SJSA1 (cell line): ENCODE measurements at places on chromosomes 1 and 21. TPM values are rescaled to one million over a fixed set of nuclear protein-coding genes. Genes with fewer than 3 reads are reported as not detected.

DNA sequence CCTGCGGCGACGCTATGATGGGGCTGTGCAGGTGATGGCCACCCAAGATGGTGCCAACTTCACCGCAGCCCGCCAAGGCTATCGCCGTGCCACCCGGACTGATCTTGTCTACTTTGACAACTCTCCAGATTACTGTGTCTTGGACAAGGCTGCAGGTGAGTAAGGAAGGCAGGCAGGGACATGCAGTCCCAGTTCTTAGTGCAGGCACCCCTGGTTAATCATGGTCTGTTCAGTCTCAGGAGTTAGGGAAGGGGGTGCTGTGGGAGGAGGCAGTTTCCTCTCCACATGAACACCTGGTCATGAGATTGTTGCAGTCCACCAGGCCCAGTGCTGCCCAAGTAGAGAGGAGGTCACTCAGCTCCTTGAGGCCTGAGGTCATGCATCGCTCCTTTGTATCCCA is 8.5 kb downstream of the WNT2B start:
- no peak for DNase-seq

GRCh38 chr21:28485301-28486022 is 507.2 kb downstream of the LTN1 start:
- DNase-seq: no peak

- no peak for DNase-seq
Measured at GRCh38 chr1:85027242-85027983, 20.9 kb downstream of the MCOLN3 start.

GRCh38 chr1:199313444-199313843 is 674.6 kb downstream of the PTPRC start:
- DNase-seq: no peak

GRCh38 chr1:24477309-24477708 is 25.3 kb upstream of the RCAN3 start:
- no peak for DNase-seq

DNA sequence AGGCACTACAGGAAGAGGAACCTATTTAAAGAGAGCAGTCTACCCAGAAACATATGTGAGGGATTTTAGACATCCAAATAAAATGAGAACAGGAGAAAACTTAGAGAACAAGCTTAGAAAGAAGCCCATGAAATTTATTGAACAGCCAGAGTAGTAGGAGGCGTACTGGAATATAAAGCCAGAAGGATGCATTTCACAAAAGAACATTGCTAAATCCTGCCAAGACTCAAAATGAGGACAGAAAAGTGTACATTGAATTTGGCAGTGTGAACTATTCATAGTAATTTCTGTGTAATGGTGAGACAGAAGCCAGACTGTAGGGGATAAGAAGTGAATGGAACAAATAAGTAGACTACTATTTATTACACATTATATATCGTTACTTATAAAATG is 22.5 kb downstream of the CEPT1 start:
- DNase-seq: no peak

- no peak for DNase-seq
Measured at GRCh38 chr1:206816390-206817287, 44.3 kb upstream of the IL10 start.

DNA sequence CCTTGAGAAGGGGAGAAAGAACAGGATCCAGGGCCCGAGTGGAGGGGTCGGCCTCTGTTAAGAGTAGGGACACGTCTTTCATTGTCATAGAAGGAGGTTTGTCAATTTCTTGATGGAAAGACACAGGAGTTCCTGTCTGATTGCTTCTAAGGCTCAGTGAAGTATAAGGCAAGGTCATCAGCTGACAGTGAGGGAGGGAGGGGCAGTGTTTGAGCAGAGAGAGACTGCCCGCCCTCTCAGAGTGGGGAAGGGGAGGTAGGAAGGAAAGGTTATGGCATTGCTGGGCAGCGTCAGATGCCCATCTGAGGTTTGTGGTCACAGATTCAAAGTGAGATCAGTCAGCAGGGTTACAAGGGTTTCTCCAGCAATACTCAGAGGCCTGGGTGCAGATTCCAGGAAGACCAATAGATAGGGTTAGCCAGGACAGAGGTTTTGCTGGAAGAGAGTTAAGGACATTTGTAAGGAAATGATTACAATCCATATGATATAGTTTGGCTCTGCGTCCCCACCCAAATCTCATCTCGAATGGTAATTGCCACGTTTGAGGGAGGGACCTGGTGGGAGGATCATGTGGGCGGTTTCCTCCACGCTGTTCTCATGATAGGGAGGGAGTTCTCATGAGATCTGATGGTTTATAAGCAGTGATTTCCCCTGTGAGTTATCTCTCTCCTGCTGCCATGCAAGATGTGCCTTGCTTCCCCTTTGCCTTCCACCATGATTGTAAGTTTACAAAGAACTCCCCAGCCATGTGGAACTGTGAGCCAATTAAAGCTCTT is 127.2 kb upstream of the GJB5 start:
- no peak for DNase-seq

DNA sequence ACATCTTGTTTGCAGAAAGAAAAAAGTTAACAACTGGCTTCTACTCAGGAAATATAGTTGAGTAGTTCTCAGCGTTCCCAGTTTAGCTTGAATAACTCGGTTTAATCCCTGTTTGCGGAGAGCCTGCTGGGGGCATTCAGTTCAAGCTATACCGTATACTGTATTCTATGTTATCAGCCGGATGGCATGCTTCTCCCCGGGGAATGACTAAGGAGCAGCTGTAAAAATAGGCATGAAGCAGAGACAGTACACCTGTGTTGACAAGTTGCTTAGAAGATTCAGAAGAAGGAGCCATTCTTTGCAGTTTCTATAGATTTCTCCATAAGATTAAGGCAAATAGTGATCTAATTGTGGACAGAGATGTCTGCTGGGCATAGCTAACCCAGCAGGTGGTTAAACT is 267.8 kb upstream of the NCAM2 start:
- no peak for DNase-seq

DNA sequence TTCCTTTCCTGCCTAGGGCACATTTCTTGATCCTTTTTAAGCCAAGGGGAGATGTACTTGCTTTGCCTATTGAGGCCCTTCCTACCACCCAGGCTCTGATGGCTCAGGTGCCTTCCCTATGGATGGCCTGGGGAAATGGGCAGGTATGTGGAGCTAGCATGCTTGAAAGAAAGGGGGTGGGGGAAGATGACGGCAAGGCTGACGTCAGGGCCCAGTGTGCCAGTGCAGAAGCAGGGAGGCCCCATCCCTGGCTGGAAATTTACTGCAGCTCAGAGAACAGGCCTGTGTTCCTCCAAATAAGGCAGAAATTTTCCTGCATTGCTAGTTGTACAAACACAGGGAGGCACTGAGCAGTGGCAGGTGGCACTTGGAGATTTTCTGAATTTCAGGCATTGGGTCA is 453.2 kb upstream of the VAMP3 start:
- DNase-seq: no peak

GRCh38 chr1:116568662-116569380 is 2.0 kb downstream of the CD58 start:
- DNase-seq: no peak

DNA sequence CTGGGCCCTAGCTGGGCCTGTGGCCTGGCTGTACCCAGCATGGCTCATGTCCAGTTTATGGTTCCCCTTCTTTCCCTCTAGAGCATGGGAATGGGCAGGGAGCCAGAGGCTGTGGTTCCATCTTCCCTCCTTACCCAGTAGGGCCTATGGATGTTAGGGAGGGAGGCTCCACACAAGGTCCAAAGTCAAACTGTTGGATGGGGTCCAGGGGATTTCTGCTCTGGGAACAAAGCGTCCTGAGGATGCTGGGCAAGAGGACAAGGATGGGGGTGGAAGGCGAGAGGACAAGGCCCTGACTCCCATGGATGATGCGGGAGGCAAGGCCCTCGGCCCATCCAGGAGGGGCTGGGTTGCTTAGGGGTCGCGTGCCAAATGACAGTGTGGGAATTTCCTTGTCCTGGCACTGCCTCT is 17.3 kb downstream of the CSF1 start:
- no peak for DNase-seq

- DNase-seq: no peak
Measured at GRCh38 chr1:179554427-179554826, 21.3 kb downstream of the NPHS2 start.

DNA sequence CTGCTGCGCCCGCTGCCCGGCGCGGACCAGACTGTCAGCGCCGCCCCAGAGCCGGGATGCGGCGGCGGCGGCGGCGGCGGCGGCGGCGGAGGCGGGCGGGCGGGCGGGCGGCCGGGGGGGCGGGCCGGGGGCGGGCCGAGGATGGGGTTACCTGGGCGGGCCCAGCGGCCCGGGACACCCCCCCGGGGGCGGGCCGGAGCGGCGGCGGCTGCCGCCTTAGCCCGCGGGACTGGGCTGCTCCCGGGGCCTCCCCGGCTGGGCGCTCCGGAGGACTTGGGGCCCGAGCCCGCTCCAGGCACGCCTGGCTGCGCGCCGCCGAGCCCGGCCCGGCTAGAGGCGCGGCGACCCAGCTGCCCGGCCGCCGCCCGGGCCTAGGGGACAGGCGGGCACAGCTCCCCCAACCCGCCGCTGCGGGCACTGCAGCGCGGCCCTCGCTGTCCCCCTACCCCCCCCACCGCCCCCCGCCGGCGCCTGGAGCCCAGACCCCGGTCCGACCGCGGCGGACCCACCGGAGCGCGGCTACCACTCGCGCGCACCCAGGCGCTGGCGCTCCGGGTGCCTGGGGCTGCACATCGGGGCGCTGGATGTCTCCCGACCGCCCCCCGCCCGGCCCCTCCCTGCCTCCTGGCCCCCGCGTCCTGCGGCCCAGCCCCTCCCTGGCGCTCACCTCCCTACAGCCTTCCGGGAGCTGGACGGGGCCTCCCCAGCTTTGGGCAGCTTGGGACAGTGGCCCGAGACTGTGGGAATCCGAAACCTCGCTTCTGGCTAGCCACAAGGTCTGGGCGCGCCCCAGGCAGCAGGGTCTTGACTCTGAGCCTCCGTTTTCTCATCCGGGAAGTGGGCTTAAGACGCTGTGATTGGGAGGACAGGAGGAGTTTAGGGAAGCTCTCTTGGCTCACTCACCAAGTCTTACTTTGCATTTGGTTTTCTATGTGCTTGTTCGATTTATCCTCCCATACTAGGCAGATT is at the start of gene WNT4:
WNT4 (minus strand) TSS at position 33 of the 969 bp plus-strand sequence. CDS start 175 bp downstream, outside the sequence.
- DNase-seq: no peak

Gene CRNN
- 0.16 TPM in 1 of 2 replicates, not detected in the other for total RNA-seq

Gene ANKRD45
- not detected in 2 replicates for total RNA-seq

Gene YBX1
- total RNA-seq: 838 and 1,346 TPM in 2 replicates

Gene DMBX1
- not detected in 2 replicates for total RNA-seq

Gene DARS2
- total RNA-seq: 24.5 and 32.4 TPM in 2 replicates

Gene LCE2C
- total RNA-seq: not detected in 2 replicates

Gene RIMKLA
- under 0.01 TPM in 1 of 2 replicates, not detected in the other for total RNA-seq

Gene USH2A
- not detected in 2 replicates for total RNA-seq

Gene FCGR3A
- total RNA-seq: not detected in 2 replicates

Gene EPS8L3
- not detected in 2 replicates for total RNA-seq

Gene C1orf226
- total RNA-seq: 0.37 and 6.0 TPM in 2 replicates

Gene C1orf185
- total RNA-seq: not detected in 2 replicates

Gene TEDDM1
- not detected in 2 replicates for total RNA-seq

Gene TAS1R1
- total RNA-seq: not detected in 2 replicates

Gene KIF17
- 1.9 and 4.0 TPM in 2 replicates for total RNA-seq
